ENCODE measurements at places on chromosomes 2 and 18.
A peak's percentile ranks its signal among the peaks of the same experiment; 100 is the strongest.

- no peak for DNase-seq
These were observed 335.3 kb downstream of the DLGAP1 start for GRCh38 chr18:4119813-4120212.

DNA sequence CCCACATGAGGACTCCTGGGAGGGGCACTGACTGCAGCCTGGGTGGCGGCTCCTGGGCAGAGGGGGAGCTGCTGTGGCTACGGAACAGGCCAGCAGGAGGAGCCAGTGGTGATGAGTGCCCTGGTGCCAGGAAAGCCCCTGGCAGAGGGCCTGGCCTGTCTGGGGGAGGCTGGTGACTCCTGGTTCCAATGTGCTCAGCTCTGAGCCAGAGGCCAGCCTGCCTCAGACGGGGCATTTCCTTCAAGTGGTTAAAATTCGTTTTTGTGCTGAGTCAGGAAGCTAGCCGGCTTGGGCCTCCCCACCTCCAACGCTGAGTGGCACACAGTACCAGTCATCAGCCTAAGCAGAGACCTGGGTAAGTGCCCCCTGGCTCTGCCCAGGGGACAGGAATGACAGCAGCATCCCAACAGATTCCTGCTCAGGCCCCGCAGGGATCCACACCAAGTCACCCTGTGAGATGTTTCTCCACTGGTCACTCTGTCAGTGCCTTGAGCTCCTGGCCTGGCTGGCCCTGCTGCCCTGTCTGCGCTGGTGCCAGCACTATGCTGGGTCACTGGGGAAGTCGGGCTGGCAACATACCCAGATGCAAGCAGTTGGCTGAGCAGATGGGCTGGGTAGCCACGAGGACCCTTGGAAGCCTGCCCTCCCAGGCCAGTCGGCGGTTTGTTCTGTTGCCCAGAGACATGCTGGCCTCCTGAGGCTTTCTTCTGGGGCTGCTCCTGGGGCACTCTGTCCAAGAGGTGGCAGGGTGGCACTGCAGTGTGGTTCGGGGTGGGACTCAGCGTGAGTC is 7.1 kb upstream of the KLF11 start:
- DNase-seq = peak; percentile 69

DNA sequence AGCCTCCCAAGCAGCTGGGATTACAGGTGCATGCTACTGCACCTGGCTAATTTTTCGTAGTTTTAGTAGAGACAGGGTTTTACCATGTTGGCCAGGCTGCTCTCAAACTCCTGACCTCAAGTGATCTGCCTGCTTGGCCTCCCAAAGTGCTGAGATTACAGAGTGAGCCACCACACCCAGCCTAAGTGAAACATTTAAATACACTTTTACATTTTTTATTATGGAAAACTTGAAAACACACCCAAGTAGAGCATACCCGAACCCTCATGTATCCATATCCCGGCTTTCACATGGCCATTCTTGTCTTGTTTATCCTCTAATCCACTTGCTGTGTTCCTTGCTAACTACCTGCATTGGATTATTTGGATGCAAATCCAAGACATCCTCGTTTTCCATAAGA is 13.2 kb upstream of the AGPS start:
- no peak for DNase-seq

GRCh38 chr18:77146249-77147080 is 13.9 kb upstream of the MBP start:
- DNase-seq = no peak

DNA sequence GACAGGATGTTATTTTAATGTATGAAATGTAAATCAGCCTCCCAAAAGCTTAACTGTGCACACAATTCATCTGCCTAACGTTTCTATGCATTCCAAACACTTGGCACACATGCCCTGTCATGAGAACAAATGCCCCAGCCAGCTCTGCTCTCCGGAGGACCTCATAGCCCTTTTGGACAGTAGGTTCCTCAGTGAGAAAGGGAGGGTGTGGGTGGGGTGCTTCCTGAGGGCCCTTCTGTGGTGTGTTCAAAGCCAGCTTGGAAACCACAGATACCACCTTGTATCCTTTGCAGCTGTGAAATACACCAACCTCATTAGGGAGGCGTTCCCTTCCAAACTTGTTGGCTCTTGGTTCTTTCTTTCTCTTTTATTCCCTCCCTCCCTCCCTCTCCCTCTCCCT is 102.2 kb upstream of the ASB18 start:
- DNase-seq = peak; percentile 61

DNA sequence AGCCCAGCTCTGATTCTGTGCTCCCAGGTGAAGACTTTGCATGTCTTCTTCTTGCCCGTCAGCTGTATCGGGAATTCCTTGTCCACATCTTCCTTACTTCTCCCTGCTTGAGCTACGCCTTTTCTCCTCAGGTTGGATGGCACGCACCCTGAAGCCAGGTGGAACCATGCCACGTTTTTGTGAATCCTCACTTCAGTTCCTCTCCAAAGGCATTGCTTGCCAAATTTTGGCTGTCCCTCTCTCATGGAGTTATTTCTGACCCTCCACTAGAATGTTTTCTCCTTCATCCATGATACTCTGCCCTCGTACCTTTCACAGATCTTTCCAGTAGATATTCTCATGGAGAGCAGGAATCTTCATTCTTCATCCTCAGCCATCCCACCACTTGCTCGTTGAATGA is 20.2 kb downstream of the ZCCHC2 start:
- no peak for DNase-seq

- no peak for DNase-seq
These were observed 10.3 kb upstream of the CIB4 start for GRCh38 chr2:26651470-26651771.

DNA sequence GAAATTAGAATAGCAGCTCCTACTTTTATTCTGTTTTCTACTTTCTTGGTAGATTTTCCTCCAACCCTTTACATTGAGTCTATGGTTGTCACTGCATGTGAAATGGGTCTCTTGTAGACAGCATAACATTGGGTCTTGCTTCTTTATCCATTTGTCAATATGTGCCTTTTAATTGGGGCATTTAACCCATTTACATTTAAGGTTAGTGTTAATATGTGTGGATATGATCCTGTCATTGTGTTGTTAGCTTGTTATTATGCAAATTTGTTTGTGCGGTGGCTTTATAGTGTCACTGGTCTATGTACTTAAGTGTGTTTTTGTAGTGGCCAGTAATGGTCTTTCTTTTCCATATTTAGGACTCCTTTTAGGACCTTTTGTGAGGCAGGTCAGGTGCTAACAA is 276.9 kb upstream of the SPHKAP start:
- DNase-seq = no peak

DNA sequence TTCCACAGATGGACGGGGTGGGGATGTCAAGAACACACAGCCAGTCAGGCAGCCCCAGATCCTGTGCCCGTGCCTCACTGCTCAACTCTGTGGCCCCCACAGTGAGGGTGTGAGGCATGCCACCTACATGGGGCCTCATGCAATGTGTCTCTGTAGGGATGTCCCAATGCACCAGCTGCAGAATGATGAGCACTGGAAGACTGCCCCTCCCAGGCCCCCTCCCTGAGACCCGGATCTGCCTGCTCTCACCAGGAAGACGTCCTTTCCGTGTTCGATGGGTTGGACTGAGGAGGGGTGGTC is 124.2 kb downstream of the TWIST2 start:
- DNase-seq = no peak

DNA sequence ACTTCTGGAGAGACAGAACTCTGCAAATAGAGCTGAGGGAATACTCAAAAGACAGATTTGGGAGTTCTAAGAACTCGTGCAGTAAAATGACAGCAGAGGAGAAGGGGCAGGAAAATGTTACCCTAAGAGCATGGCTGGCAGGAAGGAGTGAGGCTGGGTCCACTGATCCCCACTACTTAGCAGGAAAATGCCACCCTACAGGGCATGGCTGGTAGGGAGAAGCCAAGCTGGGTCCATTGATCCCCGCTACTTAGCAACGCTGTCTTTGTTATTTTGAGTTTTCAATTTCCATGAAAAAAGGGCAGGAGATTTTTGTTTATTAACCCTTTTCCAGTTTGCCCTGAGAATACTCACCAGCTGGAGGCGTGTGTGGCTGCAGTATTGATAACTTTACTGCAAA is 100.3 kb upstream of the TMEM200C start:
- no peak for DNase-seq

DNA sequence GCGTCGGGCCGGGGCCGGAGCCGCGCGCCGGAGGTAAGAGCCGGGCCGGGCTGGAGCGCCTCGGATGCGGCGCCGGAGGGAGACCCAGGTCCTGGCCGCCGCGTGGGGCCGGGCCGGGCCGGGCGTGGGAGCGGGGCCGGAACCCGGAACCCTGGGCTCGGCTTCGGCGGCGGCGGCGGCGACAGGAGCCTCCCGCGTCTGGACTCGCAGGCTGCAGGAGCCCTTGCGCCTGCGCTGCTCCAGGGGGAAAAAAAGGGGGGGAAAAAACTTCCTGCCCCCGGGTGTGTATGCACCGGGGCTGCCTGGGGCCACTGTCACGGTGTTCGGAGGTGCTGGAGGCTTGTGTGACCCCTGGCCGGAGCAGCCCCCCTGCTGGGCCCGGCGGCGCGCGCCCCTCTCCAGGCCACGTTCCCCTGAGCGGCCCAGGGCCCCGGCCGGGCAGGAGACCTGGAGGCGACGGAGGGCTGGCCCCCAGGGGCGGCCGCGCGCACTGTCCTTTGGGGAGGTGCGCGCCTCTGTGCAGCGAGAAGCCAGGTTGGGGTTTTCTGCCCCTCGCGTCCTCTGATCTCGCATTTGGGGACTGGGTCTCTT is 864 bp downstream of the KLHL29 start:
- no peak for DNase-seq

- peak; percentile 59 for DNase-seq
These were observed 80.9 kb downstream of the NABP1 start for GRCh38 chr2:191758518-191759507.

DNA sequence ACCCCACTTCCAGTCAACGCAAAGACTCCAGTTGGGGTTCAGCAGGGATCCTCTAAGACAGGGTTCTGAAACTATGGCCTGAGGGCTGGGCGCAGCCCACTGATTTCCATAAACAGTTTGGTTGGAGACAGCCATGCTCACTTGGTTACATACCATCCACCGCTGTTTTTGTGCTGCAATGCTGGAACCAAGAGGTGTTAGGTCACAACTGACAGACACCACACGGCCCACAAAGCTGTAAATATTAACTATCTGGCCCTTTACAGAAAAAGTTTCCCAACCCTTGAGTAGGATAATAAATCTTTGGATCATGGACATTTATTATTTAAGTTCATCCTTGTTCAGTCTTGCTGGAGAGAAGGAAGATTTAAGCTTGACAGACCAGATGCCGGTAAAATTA is 8.4 kb upstream of the CD226 start:
- DNase-seq = no peak
